ENCODE measurements at places on chromosomes 3 and 15.

- DNase-seq = no peak
These were observed 17.4 kb downstream of the FYCO1 start for GRCh38 chr3:45978006-45978761.

GRCh38 chr3:100813828-100814227, 104.5 kb downstream of the TFG start:
- no peak for DNase-seq

GRCh38 chr3:151382671-151383070, 1.9 kb downstream of the P2RY12 start:
- no peak for DNase-seq

- DNase-seq = no peak
These were observed 1.9 kb downstream of the SNRPA1 start for GRCh38 chr15:101293122-101293521.

DNA sequence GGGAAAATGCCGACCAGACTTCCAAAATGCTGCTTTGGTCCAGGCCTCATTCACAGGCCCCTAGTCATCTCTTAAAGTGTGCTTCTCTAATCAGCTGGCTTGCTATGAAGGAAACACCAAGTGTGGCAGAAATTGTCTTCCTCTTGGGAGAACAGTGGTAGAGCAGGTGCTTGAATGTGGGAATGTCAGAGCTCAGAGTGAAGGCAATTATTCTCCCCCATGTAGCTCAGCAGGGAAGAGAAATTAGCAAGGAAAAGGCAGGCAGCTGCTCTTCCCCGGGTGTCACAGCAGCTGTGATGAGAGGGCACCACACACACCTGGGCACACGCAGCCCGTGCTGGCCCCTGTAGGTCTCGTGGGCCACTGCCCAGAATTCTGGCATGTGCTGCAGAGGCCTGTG, 358.5 kb downstream of the WDR72 start:
- no peak for DNase-seq

GRCh38 chr15:39180483-39180933, 400.4 kb upstream of the THBS1 start:
- DNase-seq = no peak

- DNase-seq = no peak
These were observed 82.6 kb downstream of the RPLP1 start for GRCh38 chr15:69535101-69535638.

GRCh38 chr3:11624161-11624560, 19.6 kb downstream of the VGLL4 start:
- no peak for DNase-seq

GRCh38 chr3:37800022-37800551, 61.6 kb upstream of the CTDSPL start:
- DNase-seq = no peak

- DNase-seq = no peak
These were observed 112.3 kb downstream of the NR1I2 start for GRCh38 chr3:119894195-119894594.

- DNase-seq = no peak
These were observed 51.7 kb downstream of the ZIC4 start for GRCh38 chr3:147354623-147355022.

GRCh38 chr15:76795217-76795616, 109.9 kb downstream of the SCAPER start:
- no peak for DNase-seq

- no peak for DNase-seq
These were observed 5.8 kb upstream of the USP50 start for GRCh38 chr15:50552238-50552637.

DNA sequence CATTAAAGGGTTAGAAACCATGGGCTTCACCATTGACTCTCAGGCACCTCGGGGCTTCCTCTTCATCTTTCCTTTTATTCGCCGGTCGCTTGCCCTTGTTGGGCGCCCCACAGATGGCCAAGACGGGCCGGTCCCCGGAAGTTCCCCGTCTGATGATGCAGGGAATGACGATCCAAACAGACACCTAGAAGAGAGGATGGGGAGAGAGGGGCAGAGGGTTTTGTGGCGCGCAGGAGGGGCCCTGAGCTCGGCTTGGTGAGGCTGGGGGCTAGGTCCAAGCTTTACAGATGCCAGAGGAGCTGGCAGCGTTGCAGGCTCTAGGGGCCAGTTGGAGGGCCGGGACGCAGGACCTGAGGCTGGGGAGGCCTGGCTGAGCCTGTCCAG, 532 bp upstream of the ESYT3 start:
- DNase-seq = no peak

DNA sequence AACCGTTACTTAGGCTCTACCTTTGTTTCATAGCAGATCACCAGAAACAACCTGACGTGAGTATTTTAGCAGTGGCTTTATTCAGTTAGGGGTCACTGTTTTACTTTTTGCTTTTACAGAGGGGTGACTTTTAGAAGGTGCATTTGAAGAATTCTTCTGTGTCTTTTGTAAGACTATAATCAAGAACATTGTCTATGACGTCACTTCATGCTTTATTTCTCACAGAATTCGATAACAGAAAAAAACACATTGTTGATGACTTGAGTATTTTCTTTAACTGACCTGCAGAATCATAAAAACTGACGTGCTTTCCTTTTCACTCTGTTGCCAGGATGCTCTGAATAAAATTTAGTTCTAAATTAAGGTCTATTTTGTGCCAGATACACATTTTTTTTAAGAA, 244.5 kb downstream of the SLC9A9 start:
- DNase-seq = no peak

- DNase-seq = no peak
These were observed 35.1 kb upstream of the CCDC80 start for GRCh38 chr3:112675943-112676535.

- no peak for DNase-seq
These were observed 419.8 kb upstream of the TPM1 start for GRCh38 chr15:62622775-62623174.

- DNase-seq = no peak
These were observed 18.2 kb downstream of the CBLB start for GRCh38 chr3:105850593-105850992.

DNA sequence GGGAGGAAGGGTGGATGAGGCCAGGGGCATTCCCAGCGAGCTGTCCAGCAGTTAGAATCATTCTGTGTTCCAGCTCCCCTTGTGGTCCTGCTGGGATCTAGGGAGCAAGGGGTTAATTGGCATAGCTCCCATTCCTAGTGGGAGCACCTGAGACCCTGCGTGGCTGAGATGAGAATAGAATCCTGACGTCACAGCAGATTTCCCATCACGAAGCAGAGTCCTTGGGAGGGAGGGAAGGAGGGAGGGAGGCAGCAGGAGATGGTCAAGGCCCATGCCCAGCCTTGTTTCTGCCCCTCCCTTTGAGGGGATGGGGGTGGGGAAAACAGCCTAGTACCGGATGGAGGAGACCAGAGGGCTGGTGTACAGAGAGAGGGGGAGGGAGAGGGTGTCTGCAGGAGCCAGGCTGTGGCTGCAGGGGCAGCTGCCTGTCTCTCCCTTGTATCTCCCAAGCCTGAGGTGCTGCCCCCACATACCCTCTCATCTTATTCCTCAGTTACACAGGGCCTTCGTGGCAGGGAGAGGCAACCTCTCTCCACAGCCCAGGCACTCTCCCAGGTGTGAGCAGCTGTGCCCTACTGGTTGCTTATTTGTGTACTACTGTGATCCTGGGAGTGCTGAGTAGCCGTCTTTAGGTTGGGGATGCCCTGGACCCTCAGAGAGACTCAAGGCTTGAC, 5.4 kb downstream of the TYRO3 start:
- peak; percentile 43 for DNase-seq

DNA sequence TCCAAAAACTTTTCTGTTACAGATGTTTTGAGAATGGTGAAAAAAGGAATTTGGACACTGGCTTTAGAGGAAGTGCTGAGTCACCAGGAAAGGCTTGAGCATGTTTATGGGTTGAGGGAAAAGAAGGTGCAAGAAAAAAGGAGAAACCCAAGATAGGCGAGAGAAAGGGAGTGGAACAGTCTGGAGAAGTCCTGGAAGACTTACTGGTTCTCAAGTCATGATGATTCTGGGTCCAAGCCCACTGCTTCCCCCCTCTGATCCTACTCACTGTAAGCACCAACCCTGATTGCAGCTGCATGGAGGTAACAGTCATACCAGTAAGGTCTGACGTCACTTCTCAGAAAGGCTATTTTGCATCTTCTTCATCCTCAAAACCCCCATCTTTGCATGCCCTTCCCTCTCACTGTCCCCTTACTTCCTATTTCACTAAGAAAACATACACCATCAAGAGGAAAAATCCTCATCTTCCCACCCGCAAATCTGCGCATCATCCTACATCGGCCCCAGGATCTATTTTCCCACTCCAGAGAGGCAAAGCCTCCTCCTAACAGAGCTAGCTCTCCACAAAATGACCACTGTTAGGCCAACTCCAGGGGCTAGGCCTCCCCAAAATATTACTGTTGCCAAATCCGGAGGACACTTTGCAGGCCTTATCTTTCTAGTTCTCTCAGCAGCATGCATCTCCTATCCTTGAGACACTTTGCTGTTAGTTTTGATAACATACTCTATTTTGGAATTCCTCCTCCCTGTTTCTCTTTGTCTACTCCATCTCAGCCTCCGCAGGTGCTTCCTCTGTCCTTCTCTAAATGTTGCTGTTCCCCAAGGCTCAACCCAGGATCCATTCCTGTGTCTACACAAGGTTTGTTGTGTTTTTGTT, 3.2 kb upstream of the ATP13A3 start:
- no peak for DNase-seq

GRCh38 chr3:186287711-186288110, 74.3 kb downstream of the DGKG start:
- DNase-seq = no peak

GRCh38 chr3:124605781-124606579, 124.3 kb upstream of the UMPS start:
- no peak for DNase-seq

GRCh38 chr15:83396101-83396500, 51.0 kb upstream of the SH3GL3 start:
- no peak for DNase-seq

GRCh38 chr15:39099524-39099923, 481.4 kb upstream of the THBS1 start:
- no peak for DNase-seq

DNA sequence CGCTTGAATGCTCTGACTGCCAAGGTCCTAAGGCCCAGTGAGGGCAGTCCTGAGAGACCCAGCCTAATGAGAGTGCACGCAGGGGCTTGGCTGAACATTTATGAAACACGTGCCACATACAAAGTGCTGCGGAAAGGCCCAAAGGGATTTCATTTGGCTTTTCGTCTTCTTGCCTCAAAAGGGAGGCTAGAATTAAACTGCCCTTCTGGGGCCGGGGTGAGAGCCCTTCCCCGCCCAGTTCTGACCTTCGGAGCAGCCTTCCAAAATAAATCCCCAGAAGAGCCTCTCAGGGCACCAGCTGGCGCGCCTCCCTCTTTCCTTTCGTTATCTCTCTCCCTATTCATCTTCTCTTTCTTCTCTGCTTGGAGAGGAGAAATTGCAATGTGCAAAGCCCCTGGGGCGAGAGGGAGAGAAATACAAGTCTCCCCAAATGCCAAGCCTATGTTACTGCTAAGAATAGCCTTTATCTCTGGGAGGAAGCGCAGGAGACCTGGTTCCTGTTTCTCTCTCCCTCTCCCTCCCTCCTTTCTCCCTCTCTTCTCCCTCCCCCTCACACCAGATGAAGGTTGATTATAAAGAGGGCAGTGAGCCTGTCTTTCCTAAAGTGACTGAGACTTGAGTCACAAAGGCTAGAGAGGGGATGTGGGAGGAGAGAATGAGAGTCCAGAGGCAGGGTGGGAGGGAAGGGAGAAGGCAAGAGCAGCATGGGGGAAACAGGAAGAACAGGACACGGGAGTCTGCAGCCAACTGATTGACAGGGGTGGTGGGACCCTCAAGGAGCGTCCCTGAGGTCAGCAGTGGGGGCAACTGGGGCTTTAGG, 36.7 kb upstream of the NDUFB4 start:
- DNase-seq = peak; percentile 41

GRCh38 chr3:155241579-155241978, 51.9 kb downstream of the STRIT1 start:
- DNase-seq = no peak

GRCh38 chr15:39535466-39535865, 45.4 kb upstream of the THBS1 start:
- no peak for DNase-seq

- DNase-seq = no peak
These were observed 35.7 kb upstream of the PCSK6 start for GRCh38 chr15:101525087-101525669.

GRCh38 chr3:182516597-182517336, 276.5 kb upstream of the ATP11B start:
- DNase-seq = no peak

DNA sequence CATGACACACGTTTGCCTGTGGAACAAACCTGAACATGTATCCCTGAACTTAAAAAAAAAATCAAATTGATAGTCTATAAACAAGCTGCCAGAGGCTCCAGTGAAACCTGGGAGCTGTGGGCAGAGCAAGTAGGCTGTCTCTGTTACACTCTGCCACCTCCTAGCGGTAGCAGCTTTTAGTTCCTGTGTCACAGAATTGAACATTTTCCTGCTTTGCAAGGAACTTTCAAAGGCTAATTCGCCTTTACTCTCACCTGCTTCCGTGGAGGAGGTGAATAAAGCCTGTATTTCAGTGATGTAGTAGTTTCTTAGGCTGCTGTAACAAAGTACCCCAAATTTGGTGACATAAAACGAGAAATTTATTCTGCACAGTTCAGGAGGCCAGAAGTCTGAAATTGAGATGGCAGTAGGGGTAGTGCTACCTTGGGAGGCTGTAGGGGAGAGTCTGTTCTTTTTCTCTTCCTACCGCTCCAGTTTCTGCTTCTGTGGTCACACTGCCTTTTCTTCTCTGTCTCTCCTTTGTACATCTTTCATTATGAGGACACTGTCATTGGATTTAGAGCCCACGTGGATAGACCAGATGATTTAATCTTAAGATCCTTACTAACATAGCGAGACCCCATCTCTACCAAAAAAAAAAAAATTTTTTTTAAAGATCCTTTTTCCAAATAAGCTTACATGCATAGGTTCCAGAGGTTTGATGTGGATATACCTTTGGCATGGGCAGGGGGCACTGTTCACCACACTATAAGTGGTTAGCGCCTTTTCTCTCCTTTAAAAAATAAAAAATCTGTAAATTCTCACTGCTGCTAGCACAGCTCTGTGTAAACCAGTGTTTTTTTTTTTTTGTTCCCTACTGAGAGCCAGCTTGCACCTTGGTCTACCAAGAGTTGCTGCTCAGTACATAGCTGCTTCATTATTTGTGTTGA, 25.3 kb downstream of the FBXO22 start:
- DNase-seq = no peak

- no peak for DNase-seq
These were observed 247.8 kb downstream of the OTOL1 start for GRCh38 chr3:161744366-161744765.

GRCh38 chr3:115548611-115549010, 74.7 kb upstream of the GAP43 start:
- no peak for DNase-seq

- no peak for DNase-seq
These were observed 140.6 kb upstream of the ABHD17C start for GRCh38 chr15:80554560-80554959.

DNA sequence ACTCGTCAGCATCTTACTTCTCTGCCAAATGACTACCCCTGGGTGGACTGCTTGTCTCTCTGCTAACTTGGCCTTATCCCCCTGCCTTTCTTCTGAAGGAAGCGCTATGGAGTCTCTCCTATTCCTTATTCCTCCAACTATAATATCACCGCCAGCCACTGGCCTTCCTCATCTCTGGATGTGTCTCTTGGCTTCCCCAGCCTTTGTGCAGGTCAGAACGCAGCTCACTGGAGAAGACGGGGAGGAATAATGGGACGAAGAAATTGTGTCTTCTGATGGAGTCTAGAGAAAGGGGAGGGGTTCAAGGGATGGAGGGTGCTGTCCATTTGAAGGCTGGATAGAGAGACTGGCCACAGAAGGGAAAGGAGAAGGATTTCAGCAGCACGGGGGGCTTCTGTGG, 16.9 kb downstream of the ITGA11 start:
- DNase-seq = no peak

- no peak for DNase-seq
These were observed 25.4 kb downstream of the FILIP1L start for GRCh38 chr3:100088735-100089368.
